Activated naive CD8-positive, alpha-beta T cell treated with anti-CD3 and anti-CD28 coated beads for 36 hours (primary cell): ENCODE measurements at places on chromosomes 12 and 14. TPM values are rescaled to one million over a fixed set of nuclear protein-coding genes. Genes with fewer than 3 reads are reported as not detected.

GRCh38 chr12:82414926-82415325, 56.6 kb downstream of the METTL25 start:
- no peak for DNase-seq
- H3K27ac ChIP-seq: no peak overlapping the region
- no peaks in the 10 kb centered on the region for H3K4me1 ChIP-seq
- no peak overlapping the region for H3K4me3 ChIP-seq

GRCh38 chr14:49092345-49092744, 493.8 kb downstream of the RPS29 start:
- H3K36me3 ChIP-seq: no peaks in the 10 kb centered on the region
- no peaks in the 10 kb centered on the region for H3K27me3 ChIP-seq
- H3K4me3 ChIP-seq: no peak overlapping the region
- no peak for DNase-seq

DNA sequence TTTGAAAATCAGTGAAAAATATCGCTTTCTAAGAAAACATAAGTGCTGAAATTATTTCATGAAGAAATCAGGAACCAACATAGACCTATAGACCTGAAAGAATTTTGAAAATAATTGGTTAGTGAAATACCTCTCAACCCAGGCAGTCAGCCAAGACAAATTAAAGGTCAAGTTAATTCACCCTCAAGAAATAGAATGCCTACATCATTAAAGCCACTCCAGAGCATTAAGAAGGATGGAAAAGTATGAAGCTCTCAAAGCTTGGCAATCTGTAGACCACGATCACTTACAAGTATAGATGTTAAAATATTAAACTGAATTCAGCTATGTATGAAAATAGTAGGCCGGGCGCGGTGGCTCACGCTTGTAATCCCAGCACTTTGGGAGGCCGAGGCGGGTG, 48.3 kb downstream of the SFSWAP start:
- H3K27ac ChIP-seq: no peak overlapping the region
- peaks cover 25% of the 10 kb centered on the region for H3K36me3 ChIP-seq
- DNase-seq: no peak
- no peak overlapping the region for H3K4me3 ChIP-seq
- H3K27me3 ChIP-seq: no peaks in the 10 kb centered on the region

GRCh38 chr12:51815571-51815970, 32.9 kb downstream of the FIGNL2 start:
- H3K4me3 ChIP-seq: peak overlapping the region; percentile 76
- H3K4me1 ChIP-seq: peaks cover 19% of the 10 kb centered on the region
- DNase-seq: no peak
- no peak overlapping the region for H3K27ac ChIP-seq

DNA sequence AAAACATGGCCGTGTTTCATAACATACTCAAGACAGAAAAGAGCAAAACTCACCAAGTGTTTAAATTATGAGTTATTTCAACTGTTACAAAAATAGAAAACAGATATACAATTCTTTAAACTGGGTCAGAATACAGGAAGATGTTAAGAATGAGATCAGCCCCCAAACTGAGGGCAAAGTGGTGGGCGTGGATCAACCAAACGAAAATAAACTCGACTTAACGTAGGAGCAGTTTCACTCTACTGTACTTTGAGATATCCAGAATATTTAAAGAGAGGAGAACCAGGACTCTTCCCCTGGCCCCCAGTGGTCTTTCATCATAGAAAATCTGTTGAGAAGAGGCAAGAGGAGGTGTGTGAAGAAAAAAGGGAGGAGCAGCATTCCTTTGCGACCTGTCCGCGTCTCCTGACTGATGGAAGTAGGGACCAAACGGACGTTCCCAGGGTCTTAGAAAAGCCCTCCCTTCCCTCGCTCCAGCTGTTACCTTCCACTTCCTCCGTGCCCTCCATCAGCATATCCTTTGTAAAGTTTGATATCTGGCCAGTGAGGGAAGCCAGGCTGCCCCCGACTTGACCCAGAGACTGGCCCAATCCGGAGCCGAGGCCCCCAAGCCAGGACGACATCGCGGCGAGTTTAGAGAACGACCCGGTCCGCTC, 668 bp downstream of the TRIP11 start:
- peak; percentile 9 for DNase-seq
- H3K4me1 ChIP-seq: peaks cover 47% of the 10 kb centered on the region
- peak overlapping the region; percentile 99 for H3K27ac ChIP-seq
- H3K4me3 ChIP-seq: peak overlapping the region; percentile 97

GRCh38 chr12:4383304-4383865, 3.9 kb upstream of the FGF23 start:
- H3K27me3 ChIP-seq: peaks cover 9% of the 10 kb centered on the region
- no peaks in the 10 kb centered on the region for H3K4me1 ChIP-seq
- no peaks in the 10 kb centered on the region for H3K36me3 ChIP-seq
- H3K27ac ChIP-seq: no peak overlapping the region
- DNase-seq: no peak

- H3K27ac ChIP-seq: no peak overlapping the region
- DNase-seq: no peak
- H3K4me3 ChIP-seq: no peak overlapping the region
- no peaks in the 10 kb centered on the region for H3K27me3 ChIP-seq
- H3K36me3 ChIP-seq: no peaks in the 10 kb centered on the region
Observed at GRCh38 chr12:121057794-121058193, 18.7 kb upstream of the OASL start.

- peaks cover 66% of the 10 kb centered on the region for H3K4me1 ChIP-seq
- DNase-seq: no peak
Observed at GRCh38 chr12:104578453-104578852, 121.7 kb downstream of the CHST11 start.

- H3K4me3 ChIP-seq: no peak overlapping the region
- peak; percentile 39 for DNase-seq
- H3K4me1 ChIP-seq: peaks cover 12% of the 10 kb centered on the region
- peaks cover 9% of the 10 kb centered on the region for H3K27me3 ChIP-seq
- peak overlapping the region; percentile 54 for H3K27ac ChIP-seq
Observed at GRCh38 chr12:12171991-12172511, 94.8 kb downstream of the LRP6 start.

- no peak for DNase-seq
- no peaks in the 10 kb centered on the region for H3K36me3 ChIP-seq
- no peak overlapping the region for H3K4me3 ChIP-seq
Observed at GRCh38 chr12:104866291-104866690, 91.8 kb downstream of the SLC41A2 start.

GRCh38 chr14:51917193-51917592, 56.8 kb downstream of the GNG2 start:
- H3K4me3 ChIP-seq: no peak overlapping the region
- no peaks in the 10 kb centered on the region for H3K27me3 ChIP-seq
- H3K36me3 ChIP-seq: peaks cover 62% of the 10 kb centered on the region
- no peak for DNase-seq
- H3K27ac ChIP-seq: no peak overlapping the region

GRCh38 chr14:96261772-96262655, 6.0 kb downstream of the BDKRB1 start:
- H3K27me3 ChIP-seq: peaks cover 21% of the 10 kb centered on the region
- DNase-seq: no peak
- no peaks in the 10 kb centered on the region for H3K4me1 ChIP-seq
- no peak overlapping the region for H3K27ac ChIP-seq

DNA sequence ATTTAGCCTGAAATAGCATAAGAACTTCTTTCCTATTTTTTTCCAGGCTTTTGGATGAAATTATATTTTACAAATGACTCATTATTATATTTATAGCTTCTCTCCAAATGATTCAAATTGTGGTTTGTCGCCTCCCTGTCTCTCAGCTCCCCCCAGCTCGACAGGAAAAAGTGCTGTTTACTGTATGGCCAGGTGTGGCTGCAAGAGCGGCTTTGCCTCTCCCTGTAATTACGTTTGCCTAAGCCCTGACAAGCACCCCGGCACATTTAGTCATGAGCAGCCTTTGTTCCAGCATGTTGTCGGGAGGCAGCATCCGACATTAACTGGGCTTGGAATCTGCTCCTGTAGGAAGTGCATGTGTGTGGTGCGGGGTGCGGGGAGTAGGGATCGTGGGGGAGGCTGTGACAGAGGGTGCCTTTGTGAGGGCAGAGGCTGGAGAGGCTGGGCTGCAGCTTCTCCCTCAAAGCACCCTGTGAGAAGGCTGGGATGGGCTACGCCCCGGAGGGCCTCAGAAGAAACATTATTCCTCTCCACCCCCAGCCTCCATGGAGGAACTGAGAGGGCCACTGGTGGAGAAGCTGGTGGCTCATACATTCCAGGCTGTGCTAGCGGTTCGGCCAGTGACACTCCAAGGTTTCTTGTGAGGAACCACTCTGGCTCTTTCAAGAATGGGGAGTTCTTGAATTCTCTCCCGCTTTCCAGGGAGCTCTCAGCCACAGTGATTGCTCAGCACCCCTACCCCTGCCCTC, 42.1 kb upstream of the CTDSP2 start:
- H3K27me3 ChIP-seq: no peaks in the 10 kb centered on the region
- peak; percentile 36 for DNase-seq
- H3K4me3 ChIP-seq: no peak overlapping the region
- peaks cover 19% of the 10 kb centered on the region for H3K4me1 ChIP-seq
- H3K36me3 ChIP-seq: peaks cover 4% of the 10 kb centered on the region

DNA sequence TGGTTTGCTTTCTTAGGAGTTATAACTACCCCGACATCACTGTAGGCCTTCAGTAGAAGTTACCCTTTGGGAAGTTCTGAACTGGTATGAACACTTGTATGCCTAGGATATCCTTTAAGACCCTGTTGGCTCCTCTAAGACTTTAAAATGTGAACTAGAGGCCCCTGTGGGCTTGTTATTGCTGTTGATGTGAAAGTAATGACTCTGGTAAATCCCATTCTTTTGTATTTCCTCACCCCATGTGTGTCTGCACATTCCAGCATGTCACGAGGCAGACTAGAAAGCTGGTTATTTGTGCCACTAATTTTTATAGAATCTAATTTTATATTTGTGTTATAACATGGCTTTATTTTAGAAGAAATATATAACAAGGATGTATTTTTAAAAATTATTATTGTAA, 48.9 kb downstream of the SERPINA10 start:
- peaks cover 14% of the 10 kb centered on the region for H3K27me3 ChIP-seq
- H3K36me3 ChIP-seq: peaks cover 5% of the 10 kb centered on the region
- H3K4me3 ChIP-seq: no peak overlapping the region
- no peak for DNase-seq
- no peak overlapping the region for H3K27ac ChIP-seq
- H3K4me1 ChIP-seq: no peaks in the 10 kb centered on the region

- H3K4me1 ChIP-seq: peaks cover 4% of the 10 kb centered on the region
- no peak overlapping the region for H3K27ac ChIP-seq
Observed at GRCh38 chr12:116695464-116695725, 42.5 kb downstream of the SPRING1 start.

DNA sequence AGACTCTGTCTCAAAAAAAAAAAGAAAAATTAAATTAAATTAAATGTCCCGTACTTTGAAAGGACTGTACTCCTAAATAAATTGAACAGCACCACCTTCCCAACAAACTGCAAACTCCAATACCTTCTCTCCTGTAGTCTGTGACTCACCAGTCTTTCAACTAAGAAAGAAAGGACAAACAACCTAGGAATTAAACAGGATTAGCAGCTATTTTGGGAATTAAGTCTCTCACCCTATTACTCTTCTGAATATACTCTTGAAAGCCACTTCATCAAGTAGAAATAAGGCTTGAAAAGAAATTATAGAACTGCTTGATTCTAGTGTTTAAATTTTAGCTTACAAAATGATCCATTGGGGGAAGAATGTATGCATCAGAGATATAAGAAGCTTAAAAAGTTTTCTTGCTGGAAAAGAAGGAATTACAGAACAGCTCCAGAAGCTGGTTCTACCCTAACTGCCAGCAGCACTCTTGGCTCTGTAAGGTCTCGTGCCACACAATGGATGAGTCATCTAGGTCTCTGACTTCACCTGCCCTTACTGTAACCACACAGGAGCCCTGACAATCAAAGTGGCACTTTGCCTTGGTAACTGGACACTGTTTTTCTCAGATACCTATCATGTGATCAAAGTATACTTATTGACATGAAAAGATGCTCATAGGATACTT, 57.0 kb upstream of the CERS5 start:
- DNase-seq: peak; percentile 41
- H3K36me3 ChIP-seq: peaks cover 3% of the 10 kb centered on the region
- H3K4me1 ChIP-seq: peaks cover 22% of the 10 kb centered on the region
- peak overlapping the region; percentile 13 for H3K27ac ChIP-seq
- no peak overlapping the region for H3K4me3 ChIP-seq

- DNase-seq: no peak
- H3K4me3 ChIP-seq: no peak overlapping the region
- peaks cover 5% of the 10 kb centered on the region for H3K36me3 ChIP-seq
Observed at GRCh38 chr14:60965402-60965801, 15.5 kb downstream of the TRMT5 start.

- no peak overlapping the region for H3K27ac ChIP-seq
- no peaks in the 10 kb centered on the region for H3K4me1 ChIP-seq
- H3K27me3 ChIP-seq: peaks cover 13% of the 10 kb centered on the region
- no peak overlapping the region for H3K4me3 ChIP-seq
- H3K36me3 ChIP-seq: no peaks in the 10 kb centered on the region
Observed at GRCh38 chr14:99758872-99759545, 34.2 kb upstream of the EML1 start.

- no peaks in the 10 kb centered on the region for H3K4me1 ChIP-seq
- no peak overlapping the region for H3K4me3 ChIP-seq
- DNase-seq: no peak
- no peaks in the 10 kb centered on the region for H3K27me3 ChIP-seq
Observed at GRCh38 chr12:31245822-31246469, 80.0 kb downstream of the SINHCAF start.

DNA sequence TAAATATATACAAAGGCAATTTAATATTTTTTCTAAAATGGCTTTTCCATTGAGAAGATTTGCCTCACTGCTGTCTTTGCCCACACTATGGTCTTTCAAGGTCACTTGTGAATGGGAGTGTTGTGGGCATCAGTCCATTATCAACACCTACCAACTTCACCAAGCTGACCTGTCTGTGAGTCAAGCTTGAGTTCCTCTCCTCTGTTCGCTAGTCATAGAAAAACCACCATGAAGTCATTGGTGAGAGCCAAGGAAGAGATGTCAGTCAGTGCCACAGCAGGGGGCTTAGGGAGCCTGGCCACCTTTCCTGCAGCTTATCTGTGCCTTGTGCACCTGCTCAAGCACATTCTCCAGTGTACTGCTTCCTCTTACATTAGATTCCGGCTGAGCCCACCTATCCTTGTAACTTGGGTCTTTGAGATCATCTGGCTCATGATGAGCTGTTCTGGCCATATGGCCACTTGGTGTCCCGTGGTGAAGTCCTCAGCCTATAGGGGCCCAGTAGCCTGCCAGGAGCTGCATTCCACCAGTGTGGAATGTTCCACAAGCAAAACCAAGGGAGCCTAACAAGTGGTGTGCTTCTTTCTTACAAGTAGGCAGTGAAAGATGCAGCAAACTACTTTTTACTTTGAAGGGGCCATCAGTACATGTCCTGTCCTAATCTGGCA, 80.8 kb upstream of the C12orf71 start:
- no peak overlapping the region for H3K4me3 ChIP-seq
- H3K27me3 ChIP-seq: no peaks in the 10 kb centered on the region
- DNase-seq: no peak
- H3K36me3 ChIP-seq: peaks cover 4% of the 10 kb centered on the region
- no peak overlapping the region for H3K27ac ChIP-seq
- H3K4me1 ChIP-seq: peaks cover 5% of the 10 kb centered on the region

- no peak for DNase-seq
- H3K27me3 ChIP-seq: no peaks in the 10 kb centered on the region
- peaks cover 21% of the 10 kb centered on the region for H3K4me1 ChIP-seq
- H3K27ac ChIP-seq: peak overlapping the region; percentile 61
- H3K36me3 ChIP-seq: peaks cover 5% of the 10 kb centered on the region
Observed at GRCh38 chr12:92462049-92462448, 240.7 kb upstream of the PLEKHG7 start.

- H3K27ac ChIP-seq: no peak overlapping the region
- peaks cover 8% of the 10 kb centered on the region for H3K27me3 ChIP-seq
- H3K4me3 ChIP-seq: no peak overlapping the region
- H3K4me1 ChIP-seq: no peaks in the 10 kb centered on the region
- no peaks in the 10 kb centered on the region for H3K36me3 ChIP-seq
Observed at GRCh38 chr14:76753541-76754198, 7.6 kb upstream of the VASH1 start.

The LTB4R2 gene
- total RNA-seq: 11.5 TPM

The GRIP1 gene
- total RNA-seq: 3.4 TPM

The AGAP2 gene
- 22.6 TPM for total RNA-seq

The TRMT61A gene
- 20.6 TPM for total RNA-seq

The CDKN3 gene
- total RNA-seq: 77.9 TPM

The LRTM2 gene
- not detected for total RNA-seq
